T follicular helper cell (primary cell): ENCODE measurements at places on chromosomes 4 and X.

GRCh38 chr4:29405116-29405515 is 1315.1 kb upstream of the PCDH7 start:
- no peak for DNase-seq

DNA sequence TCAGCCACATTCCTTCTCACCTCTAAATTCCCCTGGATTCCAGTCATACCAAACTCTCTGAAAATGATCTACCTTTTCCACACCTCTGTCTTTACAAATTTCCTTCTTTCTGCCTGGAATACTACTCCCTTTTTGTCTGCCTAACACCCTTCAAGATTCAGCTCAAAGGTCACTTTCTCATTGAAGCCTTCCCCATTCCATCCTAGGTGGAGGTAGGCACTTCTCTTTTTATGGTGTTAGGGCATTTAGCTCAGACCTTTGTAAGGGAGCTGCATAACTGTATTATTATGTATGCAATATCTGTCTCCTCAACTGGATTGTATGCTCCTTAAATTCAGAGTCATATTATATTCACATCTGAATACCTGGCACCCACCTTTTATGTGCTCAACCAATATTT is 137.7 kb downstream of the RCHY1 start:
- no peak for DNase-seq

- no peak for DNase-seq
Measured at GRCh38 chr4:3393171-3393570, 48.6 kb upstream of the HGFAC start.

GRCh38 chr4:138788857-138789256 is 226.7 kb upstream of the NOCT start:
- DNase-seq = no peak

DNA sequence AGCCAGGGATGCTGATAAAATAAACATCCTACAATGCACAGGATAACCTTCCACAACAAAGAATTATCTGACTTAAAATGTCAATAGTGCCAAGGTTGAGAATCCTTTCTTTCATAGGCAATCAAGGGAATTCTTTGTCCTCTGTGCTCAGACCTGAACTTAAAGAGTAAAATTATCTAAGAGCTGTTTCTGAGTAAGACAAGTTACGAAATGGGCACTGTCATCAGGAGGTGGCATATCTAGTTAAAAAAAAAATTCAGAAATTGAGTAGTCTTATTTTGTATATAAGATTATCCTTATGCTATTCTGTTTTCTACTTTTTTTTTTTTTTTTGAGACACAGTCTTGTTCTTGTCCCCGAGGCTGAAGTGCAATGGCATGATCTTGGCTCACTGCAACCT is 3.3 kb upstream of the RAB33B start:
- DNase-seq = no peak

GRCh38 chrX:86910602-86911311 is 606.8 kb upstream of the KLHL4 start:
- DNase-seq = no peak
